Kidney (tissue), 22 donors: ENCODE measurements at places on chromosomes 5 and 9.

- DNase-seq = peak; percentile 87
Measured at GRCh38 chr9:20351715-20352114, 270.6 kb downstream of the MLLT3 start.

GRCh38 chr5:2908086-2908485, 156.6 kb upstream of the IRX2 start:
- DNase-seq = no peak

DNA sequence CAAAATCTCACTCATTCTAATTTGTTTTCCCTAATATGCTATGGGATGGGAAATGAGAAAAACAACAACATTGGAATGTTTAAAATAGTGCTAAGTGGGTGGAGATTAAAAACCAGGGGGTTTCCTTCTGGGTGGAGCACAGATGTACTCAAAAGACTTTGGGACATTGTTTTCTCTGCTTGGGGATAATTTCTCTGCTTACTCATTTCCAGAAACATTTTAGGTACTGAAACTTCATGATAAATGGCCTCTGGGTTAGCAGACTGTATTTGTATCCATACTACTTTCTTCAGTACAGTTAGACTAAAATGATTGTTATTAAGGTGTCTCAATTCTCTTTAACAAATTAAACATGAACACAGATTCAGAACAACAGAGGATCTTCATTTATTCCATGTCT, 17.4 kb downstream of the ELOVL7 start:
- no peak for DNase-seq

GRCh38 chr5:31377274-31377946, 154.5 kb downstream of the DROSHA start:
- no peak for DNase-seq

GRCh38 chr9:85716031-85716877, 25.5 kb downstream of the AGTPBP1 start:
- no peak for DNase-seq

DNA sequence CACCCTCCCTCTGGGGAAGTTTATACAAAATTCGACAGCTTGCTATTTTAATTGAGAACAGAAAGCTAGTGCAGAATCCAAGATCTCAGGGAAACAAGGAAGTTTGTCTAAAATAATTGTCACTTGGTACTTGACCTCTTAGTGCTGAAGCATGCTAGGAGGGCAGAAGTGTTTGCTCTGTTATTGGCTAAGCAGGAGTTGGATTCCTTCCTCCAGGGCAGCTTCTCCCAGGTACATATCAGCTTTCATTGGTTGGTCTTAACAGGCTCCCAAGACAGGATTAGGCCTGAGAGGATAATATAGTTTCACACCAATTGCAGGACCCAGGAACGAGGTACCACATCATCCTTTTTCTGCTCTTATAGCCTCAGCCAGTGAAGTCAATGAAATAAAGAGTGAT, 432.8 kb downstream of the IRX1 start:
- peak; percentile 12 for DNase-seq

- no peak for DNase-seq
Measured at GRCh38 chr9:7762600-7762999, 37.0 kb downstream of the DMAC1 start.

- DNase-seq = no peak
Measured at GRCh38 chr9:114460513-114461199, 44.6 kb downstream of the WHRN start.

DNA sequence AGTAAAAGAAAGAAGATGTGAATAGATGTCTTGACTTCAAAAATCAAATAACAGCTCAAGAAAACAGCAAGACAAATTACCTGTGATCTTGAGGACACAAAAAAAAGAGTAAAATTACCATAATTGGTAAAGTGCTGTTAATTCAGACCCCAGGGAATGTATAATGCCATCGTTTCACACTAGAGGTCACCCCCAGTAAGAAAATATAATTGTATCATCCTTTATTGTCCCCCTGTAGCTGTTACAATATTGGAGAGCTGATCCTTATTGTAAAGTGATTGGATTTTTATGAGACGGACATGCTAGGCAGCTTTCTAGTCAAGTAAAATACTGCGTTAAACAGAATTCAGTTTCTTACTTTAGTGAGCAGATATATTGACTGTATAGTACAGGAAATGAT, 377.0 kb downstream of the TLE1 start:
- DNase-seq = no peak

DNA sequence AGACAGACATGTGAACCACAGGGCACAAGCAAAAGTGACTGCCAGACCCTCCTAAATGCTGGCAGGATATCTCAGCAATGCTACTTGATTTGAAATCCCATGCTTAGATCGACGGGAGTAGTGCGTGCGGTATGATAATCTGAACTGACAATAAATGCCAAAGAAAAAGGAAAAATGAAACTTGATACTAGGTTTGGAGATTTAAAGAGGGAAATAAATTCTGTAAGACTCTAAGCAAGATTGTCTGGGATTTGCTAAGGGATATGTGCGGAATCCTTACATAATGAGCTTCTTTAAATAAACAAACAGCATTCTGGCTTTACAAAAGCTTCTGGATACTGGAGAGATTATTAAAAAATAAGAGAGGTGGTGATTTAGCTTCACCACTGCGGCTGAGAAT, 203.6 kb downstream of the CAAP1 start:
- DNase-seq = no peak

DNA sequence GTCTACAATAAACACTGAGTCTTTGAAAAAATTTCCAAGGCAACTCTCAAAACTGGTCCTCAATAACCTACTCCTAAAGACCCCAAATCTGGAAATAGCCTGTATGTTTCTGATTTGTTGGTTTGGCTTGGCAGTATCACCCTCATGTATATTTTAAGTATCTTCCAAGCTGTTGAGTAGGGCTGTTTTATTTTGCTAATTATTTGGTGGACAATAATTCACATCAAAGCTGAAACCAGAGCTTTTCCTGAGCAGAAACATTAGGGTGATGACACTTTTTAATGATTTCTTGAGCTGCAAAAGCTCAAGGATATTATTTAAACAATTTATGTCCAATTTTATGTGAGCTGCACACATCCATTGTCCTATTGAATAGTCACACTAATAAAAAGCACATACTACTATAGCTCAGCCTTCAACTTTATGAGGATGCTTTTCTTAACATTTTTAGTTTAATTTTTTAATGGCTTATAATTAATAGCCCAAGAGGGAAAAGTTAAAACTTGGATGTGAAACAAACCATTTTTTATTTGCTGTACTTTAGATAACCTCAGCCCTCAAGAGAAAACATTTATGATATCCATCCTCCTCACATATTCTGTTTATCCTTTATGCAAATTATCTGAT, 393.1 kb downstream of the TAF11L14 start:
- DNase-seq = no peak

DNA sequence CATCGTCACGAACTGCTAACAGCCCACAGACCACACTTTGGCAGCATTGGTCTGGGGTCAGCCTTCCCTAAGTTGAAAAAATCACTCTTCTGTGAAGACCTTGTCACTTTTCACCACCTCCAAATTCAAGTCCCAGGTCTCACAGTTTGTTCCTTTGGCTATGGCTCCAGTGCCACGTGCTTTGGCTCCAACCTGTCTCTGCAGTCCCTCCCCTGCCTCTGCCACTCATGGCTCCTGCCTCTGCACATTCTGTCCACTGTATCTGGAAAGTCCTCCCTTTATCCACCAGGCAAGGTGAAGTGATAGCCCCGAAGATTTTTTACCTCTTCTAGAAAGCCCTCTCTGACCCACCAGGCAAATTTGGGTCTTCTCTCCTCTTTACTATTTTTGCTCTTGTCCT, 5.3 kb downstream of the CKMT2 start:
- DNase-seq = no peak

GRCh38 chr5:17327048-17327625, 109.7 kb downstream of the BASP1 start:
- no peak for DNase-seq

- no peak for DNase-seq
Measured at GRCh38 chr5:168651648-168652047, 72.5 kb upstream of the PANK3 start.
